ENCODE measurements at places on chromosomes 6 and 20.
A peak's percentile ranks its signal among the peaks of the same experiment; 100 is the strongest.

DNA sequence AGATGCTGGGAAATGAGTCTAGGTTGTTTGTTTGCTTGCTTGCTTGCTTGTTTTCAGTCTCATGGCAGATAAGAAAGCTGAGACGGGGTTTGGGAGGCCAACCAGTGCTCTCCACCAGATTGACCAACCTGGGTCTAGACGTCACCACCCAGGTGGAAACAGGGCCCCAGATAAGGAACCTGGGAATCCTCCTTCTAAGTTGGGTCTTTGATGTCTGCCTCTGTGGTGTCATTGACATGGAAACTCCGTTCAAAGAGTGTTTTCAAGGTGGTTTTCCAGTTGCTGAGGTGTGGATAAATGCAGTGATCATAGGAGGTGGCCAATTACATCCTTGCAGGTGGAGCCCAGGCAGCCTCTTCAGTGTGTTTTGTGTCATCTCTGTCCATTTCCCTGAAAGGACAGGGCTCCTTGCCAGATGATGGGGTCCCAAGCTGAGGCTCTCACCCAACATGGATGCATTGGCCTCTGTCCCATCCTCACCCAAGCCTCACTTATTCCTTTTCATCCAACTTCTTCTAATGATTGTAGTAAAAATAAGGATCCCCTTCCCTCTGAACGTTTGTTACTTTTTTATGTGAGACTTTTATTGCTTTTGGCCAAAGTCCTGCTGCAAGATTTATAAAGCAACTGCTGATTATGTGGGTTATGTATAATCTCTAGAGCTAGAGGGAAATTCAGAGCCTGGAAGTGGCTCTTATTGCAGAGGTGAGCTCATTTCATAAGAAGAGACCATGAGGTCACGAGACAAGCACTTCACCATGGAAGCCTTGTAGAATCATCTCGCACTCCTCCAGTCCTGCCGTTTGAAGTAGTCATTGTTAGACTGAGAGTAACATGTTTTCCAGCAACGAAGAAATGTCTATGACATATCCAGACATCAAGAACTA lies 32.0 kb upstream of the SYNDIG1 start:
- no peak for DNase-seq

- no peak for DNase-seq
Observed at GRCh38 chr20:12886618-12887363, 122.0 kb upstream of the SPTLC3 start.

DNA sequence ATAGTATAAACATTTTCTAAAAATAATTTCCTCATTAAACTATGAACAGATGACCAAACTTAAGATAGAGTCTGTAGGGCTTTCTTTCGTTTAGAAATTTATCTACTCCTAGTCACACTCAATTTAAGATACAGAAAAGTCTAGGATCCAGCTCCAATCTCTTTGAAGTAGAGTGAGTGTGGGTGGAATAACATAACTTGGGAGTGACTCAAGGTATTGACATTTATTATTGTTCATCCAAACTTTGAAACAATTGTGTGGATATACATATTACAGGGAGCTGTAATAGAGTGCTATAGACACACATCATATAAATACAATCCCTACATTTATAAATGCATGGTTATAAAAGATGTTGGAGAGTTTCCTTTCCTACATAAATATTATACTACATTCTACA lies 715.2 kb upstream of the MANEA start:
- DNase-seq: no peak

- peak; percentile 62 for DNase-seq
Observed at GRCh38 chr6:106117579-106117978, 31.4 kb downstream of the PRDM1 start.

- no peak for DNase-seq
Observed at GRCh38 chr6:43990627-43991619, 136.3 kb downstream of the MRPL14 start.

DNA sequence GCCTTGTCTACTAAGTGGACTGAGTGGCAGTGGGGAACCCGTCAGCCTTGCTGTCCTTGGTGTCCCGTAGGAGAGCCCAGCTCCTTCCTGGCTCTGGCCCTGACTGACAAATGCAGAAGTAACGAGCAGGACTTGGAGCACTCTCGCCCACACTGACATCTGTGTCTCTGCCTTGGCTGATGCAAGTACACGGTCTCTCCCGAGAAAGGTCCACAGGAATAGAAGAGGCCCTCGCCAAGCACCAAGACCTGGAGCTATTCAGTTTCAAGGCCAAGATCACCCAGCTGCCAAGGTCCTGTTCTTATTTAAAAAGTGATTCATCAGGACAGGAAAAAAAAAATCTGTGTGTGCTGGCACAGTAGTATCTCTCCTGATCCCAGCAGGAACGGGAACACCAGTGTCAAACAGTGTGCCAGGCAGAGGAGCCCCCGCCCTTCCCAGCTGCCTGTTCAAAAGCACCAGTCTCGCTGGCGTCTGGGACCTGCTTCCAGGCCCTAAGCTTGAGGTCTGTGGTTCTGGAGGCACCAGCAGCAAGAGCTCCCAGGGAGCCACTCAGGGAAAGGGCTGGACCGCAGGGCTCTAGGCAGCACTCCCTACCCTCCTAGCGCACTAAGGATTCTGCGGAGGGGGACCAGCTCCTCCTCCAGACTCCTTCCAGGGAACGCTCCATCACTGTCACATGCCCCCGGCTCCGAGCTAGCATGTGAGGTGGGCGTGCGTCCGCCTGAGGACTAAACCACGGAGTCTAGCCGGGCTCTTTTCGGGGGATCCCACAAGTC lies 376.9 kb downstream of the RNGTT start:
- no peak for DNase-seq

GRCh38 chr6:12280458-12280857 lies 9.7 kb upstream of the EDN1 start:
- DNase-seq: no peak

Data from effector CD4-positive, alpha-beta T cell (primary cell).